ENCODE measurements at places on chromosomes 2 and 18. TPM values are rescaled to one million over a fixed set of nuclear protein-coding genes. Genes with fewer than 3 reads are reported as not detected.

DNA sequence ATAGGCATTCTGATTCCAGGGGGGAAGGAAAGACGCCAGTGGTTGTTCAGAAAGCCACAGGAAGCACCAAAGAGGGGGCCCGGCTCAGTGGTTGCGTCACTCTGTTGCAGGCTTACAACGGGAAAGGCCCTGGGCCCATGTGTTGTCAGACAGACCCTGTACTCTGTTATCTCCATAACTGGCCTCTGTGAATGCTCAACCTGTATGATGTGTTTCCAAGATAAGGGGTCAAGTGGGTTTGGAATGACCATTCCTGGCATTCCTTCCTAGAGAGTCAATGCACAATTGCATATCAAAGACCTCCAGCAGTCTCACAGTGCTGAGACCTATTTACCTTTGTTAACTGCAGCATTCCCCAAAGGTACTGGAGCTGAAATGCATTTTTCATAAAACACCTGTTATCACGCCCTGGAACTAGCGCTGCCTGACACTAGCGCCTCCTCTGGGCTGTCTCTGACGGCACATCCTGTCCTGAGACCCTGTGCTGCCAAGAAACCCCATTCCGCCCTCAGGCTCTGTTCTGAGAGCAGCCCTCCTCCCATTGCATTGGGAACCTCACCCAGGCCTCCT, 13.2 kb upstream of the LRRFIP1 start:
- DNase-seq = peak; percentile 76

Gene DUSP11
- total RNA-seq = 49.3 TPM

DNA sequence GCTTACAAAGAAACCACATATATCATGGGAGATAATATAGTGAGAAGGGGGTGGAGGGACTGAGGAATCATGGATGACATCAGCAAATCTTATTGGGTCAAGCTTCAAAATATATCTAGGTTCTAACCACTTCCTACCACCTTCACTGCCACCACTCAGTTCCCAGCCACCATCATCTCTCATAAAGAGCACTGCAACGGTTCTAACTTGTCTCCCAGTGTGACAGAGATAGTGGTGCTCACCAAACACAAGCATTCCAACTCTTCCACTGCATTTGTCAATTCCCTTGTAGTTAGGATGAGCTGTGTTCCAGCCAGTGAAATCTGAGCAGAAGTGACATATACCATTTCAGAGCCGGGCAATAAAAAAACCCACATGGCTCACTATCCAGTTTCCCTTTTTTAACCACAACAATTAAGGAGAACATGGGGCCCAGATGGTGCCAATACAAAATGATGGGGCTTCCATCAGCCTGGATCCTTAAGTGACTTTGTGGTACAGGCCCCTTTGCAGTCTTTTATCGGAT, 318.1 kb downstream of the NBAS start:
- DNase-seq = peak; percentile 36

Gene NDC80
- 83.3 TPM for total RNA-seq

Gene MYO5B
- total RNA-seq = under 0.01 TPM

DNA sequence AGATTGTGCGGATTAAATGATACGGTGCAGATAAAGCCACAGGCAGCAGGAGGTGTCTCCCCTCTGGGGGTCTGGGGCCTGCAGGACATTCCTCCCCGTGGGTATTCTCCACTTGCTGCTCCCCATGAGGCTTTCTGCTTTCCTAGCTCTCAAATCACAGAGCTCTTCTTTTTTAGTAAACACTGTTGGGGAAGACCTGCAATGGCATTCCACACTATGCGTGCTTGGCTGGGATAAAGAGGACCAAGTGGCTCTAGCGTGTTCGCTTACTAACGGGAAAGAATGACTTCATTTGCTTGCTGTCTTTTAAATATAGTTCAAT, 146.5 kb downstream of the DDX1 start:
- DNase-seq = no peak
